Stimulated activated CD4-positive, alpha-beta T cell treated with anti-CD3 and anti-CD28 coated beads, Interleukin-15, amount 100 ng/mL, for 1 hour (primary cell): ENCODE measurements at places on chromosomes 2 and 18.

GRCh38 chr2:18369760-18370159 is 190.7 kb downstream of the RDH14 start:
- DNase-seq = no peak

DNA sequence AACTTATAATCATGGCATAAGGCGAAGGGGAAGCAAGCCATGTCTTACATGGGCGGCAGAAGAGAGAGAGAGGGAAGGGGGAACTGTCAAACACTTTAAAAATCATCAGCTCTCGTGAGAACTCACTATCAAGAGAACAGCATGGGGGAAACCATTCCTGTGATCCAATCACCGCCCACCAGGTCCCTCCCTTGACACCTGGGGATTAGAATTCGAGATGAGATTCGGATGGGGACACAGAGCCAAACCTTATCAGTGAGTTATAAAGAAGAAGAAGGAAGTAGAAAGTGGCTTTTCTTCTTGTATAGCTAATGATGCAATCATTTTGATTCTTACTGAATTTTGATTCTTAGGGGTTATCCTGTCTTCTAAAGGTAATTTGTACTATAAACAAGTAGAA is 51.4 kb downstream of the SMCHD1 start:
- DNase-seq = no peak

- no peak for DNase-seq
Measured at GRCh38 chr18:22254088-22254487, 84.7 kb downstream of the GATA6 start.

DNA sequence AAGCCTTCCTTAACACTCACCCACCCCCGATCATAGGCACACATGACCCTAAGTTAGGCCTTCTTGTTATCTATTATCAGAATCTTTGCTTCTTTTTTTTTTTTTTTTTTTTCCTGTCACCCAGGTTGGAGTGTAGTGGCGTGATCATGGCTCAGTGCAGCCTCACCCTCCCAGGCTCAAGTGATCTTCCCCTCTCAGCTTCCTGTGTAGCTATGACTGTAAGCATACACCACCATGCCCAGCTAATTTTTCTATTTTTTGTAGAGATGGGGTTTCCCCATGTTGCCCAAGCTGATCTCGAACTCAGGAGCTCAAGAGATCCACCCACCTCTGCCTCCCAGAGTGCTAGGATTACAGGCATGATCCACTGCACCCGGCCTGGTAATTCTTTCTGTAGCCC is 328.7 kb downstream of the NR4A2 start:
- no peak for DNase-seq

- DNase-seq = no peak
Measured at GRCh38 chr2:71999580-71999979, 148.1 kb downstream of the CYP26B1 start.

DNA sequence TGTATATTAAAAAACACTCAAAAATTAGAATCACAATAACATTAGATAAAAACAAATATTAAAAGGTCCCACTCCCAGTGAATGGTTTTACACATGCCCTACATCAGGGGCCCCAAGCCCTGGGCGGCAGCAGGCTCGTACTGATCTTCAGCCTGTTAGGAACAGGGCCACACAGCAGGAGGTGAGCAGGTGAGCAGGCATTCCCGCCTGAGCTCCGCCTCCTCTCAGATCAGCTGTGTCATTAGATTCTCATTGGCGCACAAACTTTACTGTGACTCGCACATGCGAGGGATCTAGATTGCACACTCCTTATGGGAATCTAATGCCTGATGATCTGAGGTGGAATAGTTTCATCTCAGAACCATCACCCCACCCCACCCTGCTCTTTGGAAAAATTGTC is 74.2 kb downstream of the MBD2 start:
- DNase-seq = no peak

DNA sequence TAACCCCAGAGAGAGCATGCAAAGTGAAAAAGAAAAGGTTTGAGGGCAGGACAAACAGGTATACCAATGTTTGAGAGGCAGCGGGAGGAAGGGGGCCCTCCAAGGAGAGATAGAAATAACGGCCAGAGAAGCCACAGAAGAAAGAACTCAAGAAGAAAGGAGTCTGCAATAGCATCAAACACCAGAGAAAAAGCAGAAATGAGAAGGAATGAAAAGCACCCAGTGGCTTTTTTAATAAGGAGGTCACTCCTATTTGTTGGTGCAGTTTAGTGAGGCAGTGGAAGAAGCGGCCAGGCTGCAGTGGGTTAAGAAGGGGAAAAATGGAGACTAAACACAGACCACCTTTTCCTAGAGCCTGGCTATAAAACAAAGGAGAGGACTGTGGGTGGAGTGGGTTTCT is 177.2 kb downstream of the THADA start:
- no peak for DNase-seq

DNA sequence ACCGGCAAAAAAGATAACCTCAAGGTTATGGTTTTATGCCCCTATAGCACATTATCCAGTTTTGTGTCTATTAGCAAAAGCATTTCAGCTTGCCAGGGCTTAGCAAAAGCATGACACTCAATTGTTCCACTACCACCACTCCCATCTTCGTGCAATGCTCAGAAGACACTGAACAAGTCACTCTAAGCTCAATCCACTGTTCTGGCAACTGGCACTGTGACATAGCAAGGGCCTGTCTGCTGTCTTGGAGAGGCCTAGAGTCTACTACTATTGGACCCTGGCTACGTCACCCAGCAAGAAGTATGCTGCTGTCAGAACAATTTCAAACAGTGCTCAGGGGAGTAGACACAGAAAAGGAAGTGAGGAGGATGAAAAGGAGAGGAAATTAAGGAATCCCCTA is 103.5 kb upstream of the PPP1CB start:
- no peak for DNase-seq

- no peak for DNase-seq
Measured at GRCh38 chr2:202841090-202841867, 30.3 kb downstream of the ICA1L start.

DNA sequence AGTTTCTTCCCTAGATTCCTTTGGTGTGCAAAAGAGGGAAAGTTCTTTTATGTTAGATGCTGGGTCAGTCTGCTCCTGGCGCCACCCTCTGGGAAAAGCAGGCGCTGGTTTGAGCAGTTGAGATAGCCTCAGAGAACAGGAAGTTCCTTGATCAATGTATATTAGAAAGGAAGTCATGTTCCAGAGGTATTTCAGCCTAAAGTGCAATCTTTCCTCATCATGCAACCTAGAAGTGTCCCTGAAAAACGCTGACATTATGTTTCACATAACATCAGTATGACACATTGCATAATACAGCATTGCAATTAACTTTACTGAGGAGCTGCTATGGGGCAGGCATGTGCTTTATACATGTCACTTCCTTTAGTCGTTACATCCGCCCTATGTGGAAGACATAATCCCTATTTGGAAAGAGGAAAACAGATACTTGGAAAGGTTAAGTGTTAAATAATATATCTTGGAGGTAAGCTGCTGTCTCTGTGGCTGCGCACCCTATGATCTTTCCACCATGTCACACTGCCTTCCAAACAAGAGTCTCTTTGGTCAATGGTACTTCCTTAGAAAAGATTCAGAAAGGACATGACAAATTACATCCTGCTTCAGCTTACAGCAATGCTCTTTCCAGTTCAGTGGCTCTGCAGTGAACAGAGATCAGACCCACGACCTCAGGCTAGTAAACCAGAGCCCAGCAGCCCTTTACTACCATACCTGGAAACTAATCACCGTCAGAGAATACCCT is 369.7 kb downstream of the RAD51AP2 start:
- no peak for DNase-seq

- DNase-seq = no peak
Measured at GRCh38 chr2:224469374-224469964, 67.6 kb upstream of the FAM124B start.

DNA sequence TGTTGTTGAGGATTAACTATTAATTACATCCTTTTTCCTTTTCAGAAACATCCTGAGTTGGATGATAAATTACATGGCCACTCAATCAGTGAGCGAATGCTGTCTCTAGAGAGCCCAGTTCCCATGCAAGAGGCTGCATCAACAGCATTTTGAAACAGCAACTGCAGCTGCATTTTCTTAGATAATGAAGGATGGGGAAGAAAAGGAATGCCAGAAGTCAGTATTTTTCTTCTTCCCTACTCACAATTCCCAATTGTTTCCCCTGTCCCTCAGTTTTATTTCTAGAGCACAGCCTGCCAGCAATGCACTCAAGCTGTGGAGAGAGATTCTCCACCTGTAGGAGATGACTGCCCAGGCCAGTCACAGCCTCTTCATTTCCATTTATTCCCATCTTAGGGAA is 6.9 kb downstream of the SCN7A start:
- no peak for DNase-seq

GRCh38 chr2:190720691-190721090 is 71.8 kb downstream of the NAB1 start:
- DNase-seq = no peak

DNA sequence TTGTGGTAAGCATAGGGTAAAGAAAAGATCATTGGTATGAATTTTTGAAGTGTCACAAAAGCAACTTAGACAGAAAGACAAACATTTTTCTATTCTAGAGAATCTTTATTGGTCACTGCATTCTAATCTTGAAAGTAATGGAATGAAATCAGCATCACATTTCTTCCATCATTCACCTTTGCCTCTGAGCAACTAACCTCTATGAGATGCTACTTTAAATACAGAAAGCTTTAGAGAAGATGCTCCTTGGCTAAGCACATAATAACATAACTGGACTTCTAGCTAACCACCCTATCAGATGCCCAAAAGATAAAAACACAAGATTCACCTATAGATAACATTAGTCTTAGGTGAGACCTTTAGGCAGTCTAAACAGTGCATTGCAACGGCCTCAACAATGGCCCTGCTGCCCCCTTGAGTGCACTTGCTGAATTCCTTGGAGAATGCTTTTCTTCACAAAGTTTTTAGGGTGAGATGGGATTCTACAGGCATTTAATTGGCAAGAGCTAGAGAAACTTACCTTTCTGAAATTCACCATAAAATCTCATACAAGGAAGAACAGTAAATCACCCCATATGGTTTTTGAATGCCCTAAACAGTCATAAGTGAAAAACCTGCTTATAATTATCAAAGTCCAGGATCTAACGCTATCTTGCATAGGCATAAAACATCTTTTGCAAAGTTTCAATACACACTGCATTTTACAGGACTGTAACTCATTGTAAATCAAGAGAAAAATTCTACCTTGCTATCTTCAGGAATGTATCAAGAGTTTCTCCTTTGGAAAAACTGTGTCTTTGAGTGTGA is 791.3 kb upstream of the CHAC2 start:
- DNase-seq = no peak

DNA sequence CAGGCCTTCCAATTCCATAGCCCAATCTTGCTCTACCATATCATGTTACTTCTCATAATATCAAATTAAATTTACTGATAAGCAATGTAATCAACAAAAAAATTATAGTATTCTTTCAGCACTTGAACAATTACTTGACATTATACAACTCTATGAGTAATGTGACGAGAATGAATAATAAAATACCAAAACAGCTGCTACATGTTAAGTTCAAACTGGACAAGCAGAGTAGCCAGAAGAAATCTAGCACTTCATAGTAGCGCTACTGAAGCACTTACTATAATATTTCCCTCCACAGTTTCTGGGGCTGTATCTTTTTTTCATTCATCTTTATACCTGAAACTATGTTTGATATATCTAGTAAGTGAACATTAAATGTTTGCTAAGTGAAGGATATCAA is 14.9 kb downstream of the PPP3R1 start:
- DNase-seq = no peak

DNA sequence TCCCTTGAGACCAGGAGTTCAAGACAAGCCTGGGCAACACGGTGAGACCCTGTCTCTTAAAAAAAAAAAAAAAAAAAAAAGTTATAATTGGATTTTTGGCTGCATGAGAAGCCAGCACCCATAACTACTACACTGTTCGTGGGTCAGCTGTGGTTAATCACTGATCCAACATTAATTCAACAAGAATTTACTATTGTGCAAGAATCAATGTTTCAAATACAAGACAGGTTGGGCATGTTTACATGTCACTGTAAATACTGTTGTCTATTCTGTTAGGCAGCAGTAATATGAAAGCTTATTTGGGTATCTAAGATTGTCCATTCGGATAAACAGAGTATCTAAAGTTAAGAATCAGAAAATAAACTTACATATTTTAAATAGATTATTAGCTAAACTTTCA is 62.3 kb downstream of the ESCO1 start:
- no peak for DNase-seq

- DNase-seq = no peak
Measured at GRCh38 chr18:54671291-54671881, 80.3 kb downstream of the DYNAP start.

GRCh38 chr2:144583741-144584453 is 64.0 kb upstream of the ZEB2 start:
- DNase-seq = no peak

DNA sequence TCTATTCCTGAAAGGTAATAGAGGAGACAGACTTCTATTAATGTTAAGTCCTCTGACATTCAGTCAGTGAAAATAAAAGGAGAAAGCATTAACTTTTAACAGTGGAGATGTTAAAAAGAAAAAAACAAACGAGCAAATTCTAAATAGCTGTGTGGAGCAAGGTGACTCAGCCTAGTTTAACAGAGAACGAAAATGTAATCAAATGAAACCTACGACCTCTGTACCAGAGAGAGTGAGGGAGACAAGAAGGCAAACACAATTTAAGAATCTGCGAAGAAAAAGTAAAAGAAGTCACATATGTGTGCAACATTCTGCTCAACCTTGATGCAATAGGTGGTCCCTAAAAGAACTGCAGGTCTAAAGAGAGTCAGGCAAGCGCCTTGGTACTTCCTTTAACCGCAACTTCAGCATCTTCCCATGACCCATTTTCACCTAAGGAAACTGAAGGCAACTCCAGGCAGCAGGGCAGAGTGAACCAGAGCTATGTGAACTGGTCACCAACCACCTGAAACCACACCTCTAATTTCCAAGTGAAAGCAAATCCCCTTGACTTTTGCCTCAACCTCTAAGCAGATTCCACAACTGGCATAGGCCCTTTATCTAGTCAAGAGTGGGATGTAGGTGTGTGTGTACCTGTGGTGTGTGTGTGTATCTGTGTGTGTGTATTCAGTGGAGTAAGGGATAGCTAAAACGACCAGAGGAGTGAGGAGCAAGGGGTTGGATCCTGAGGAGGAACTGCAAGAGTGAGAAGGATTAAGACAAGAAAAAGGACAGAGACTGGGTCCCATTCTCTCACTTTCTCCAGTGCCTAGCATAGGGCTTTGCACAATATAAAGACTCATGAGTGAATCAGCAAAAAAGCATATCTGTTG is 43.0 kb downstream of the FIGN start:
- DNase-seq = no peak

GRCh38 chr2:27875089-27875881 is 14.9 kb downstream of the RBKS start:
- no peak for DNase-seq

GRCh38 chr2:169966454-169966853 is 139.2 kb downstream of the UBR3 start:
- DNase-seq = no peak
